ENCODE measurements at places on chromosomes 7 and 10.

DNA sequence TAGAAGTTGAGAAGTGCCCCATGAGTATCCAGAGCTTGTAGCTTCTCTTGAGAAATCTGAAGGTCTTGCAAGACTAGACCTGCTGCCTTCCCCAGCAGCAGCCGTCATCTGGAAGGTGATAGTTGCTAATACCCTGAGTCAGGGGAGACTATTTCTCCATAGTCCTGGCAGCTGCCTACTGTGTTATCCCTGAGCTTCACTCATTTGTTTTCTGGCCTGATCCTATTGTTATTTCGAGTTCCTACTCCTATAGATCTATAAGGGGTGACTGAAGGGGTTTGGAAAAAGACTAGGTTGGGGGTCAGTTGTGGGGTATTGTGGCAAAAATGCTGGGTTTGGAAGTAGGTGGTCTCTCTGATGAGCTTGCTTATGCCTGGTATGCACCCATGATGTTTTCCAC lies 297.8 kb downstream of the CNTNAP2 start:
- DNase-seq: no peak

DNA sequence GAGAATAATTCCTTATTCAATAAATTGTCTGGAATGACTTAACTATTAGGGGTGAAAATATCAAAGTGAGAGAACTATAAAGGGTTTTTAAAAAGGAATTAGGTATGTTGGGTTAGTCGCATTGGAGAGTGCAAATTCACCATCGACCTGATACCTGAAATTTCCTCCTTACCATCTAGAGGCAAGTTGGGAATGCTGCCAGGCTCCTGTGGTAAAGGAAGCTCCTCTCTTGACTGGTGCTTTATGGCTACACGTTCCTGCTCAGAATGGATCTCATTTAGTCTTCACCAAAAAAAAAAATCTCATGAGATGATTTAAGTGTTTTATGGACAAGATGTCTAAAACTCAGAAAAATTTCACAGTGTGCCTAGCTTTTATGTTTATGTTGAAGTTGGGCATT lies 129.8 kb downstream of the EGFR start:
- no peak for DNase-seq

- no peak for DNase-seq
These were observed 83.6 kb downstream of the KMT2E start for GRCh38 chr7:105097619-105098018.

GRCh38 chr10:30645340-30645827 lies 15.8 kb upstream of the LYZL2 start:
- no peak for DNase-seq

GRCh38 chr7:94436700-94437099 lies 42.0 kb downstream of the COL1A2 start:
- DNase-seq: no peak

DNA sequence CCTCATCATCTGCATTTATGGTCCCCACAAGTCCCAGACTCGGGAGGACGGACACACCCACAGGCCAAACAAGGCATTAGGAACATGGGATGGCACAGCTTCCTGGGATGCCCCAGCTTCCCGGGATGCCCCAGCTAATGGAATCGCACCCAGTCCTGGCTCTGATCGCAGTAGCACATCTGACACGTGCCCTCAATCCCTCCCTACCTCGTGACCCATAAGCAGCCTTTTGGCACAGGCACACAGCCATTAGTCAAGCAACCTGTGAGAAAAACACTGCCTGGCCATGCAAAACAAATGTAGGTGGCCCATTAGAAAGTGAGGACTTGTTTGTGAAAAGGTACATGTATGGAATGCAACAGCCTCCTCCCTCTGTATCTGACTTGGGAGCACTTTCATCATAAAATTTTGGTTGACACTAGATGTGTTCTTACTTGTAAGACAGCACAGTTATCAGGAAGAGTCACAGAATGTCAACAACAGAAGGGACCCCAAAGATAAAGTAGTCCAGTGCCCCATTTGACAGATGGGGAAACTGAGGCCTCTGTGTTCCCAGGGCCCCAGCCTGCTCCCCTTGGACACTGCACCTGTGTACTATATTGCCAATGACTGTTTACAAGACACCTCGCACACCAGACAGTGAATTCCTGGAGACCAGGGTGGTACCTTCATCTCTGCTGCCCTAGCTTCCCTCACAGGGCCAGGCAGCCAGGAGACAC lies 34.4 kb downstream of the DLG5 start:
- DNase-seq: no peak

- DNase-seq: no peak
These were observed 33.2 kb upstream of the VCL start for GRCh38 chr10:73964743-73965142.

DNA sequence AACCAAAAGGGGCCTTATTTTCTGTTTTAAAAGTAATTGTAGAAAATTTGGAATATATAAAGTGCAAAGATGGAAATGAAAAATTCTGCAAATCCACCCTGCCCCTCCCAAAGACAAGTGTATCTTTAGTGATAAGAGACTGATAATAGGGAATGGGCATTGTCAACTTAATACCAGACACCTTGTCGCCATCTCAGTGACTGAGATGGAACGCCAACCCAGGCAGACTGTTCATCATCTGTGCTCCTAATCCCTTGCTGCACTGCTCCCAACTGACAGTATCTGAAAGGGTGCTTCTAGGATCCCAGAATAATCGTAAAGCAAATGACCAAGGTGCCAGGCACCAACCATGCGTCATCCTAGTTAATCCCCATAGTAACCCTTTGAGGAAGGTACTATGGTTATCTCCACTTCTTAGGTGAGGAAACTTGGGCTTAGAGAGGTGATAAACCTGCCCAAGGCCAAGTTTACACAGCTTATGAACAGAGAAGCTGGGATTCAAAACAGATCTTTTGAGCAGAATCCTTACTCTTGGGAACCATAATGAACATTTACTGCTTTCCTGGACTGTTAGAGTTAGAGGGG lies 583.7 kb downstream of the GATA3 start:
- no peak for DNase-seq

GRCh38 chr10:98919899-98920298 lies 315.8 kb downstream of the HPSE2 start:
- DNase-seq: no peak

DNA sequence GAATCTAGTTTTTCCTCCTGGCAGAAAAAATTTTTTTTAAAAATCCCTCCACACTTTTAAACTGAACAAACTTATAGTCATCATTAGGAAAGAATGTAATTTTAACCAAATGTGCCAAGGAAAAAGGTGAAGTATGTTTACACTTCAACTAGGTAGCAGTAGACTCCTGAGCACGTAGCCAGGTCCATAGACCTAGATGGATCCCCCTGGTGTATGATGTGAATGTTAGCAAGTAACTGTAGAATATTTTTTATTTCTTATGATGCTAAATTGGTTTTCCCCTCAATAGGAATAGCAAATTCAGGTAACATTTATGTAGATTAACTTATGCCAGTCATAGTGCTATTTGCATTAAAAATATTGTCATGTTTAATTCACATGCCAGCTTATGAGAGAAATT lies 19.6 kb downstream of the CABCOCO1 start:
- no peak for DNase-seq

GRCh38 chr7:66837007-66837406 lies 84.0 kb upstream of the TMEM248 start:
- DNase-seq: no peak

DNA sequence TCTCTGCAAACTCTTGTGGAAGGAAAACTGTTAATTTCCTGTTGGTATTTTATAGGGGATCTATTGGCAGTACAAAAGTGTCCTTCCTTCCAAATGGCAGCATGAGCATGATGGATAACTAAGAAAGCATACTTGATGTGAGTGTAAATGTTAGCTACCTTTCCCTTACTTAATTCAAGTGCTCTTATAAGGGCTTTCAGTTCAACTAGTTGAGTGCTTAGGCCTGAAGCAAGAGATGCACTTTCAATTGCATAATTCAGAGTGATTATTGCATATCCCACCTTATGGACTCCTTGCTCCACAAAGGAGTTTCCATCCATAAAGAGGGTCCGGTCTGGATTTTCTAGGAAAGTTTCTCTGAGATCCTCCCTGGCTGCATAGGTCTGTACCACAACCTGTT lies 56.3 kb upstream of the CYP2C8 start:
- no peak for DNase-seq

- no peak for DNase-seq
These were observed 68.8 kb downstream of the PPP1R3C start for GRCh38 chr10:91564026-91564425.

DNA sequence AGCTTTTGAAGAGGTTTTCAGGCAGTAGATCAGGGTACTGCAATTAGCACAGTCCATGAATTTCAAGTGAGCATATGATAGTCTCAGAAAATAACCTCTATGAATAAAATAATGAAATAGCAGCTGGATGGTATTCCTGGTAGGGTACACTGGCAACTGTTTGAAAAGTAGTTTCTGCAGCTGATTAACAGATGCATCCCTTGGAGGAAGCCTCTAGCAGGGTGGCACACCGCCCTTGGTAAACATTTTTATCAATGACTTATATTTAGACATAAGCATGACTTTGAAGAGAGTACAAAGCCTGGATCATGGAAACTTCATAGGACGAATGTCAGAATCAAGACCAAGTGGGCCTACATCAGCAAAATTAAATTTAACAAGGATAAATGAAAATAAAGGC lies 26.8 kb downstream of the WNT16 start:
- no peak for DNase-seq

- no peak for DNase-seq
These were observed 69.6 kb upstream of the HPS1 start for GRCh38 chr10:98516352-98516751.

- no peak for DNase-seq
These were observed 174.8 kb downstream of the RTKN2 start for GRCh38 chr10:62093863-62094291.

- DNase-seq: no peak
These were observed 324.4 kb downstream of the BICC1 start for GRCh38 chr10:58836991-58837575.

DNA sequence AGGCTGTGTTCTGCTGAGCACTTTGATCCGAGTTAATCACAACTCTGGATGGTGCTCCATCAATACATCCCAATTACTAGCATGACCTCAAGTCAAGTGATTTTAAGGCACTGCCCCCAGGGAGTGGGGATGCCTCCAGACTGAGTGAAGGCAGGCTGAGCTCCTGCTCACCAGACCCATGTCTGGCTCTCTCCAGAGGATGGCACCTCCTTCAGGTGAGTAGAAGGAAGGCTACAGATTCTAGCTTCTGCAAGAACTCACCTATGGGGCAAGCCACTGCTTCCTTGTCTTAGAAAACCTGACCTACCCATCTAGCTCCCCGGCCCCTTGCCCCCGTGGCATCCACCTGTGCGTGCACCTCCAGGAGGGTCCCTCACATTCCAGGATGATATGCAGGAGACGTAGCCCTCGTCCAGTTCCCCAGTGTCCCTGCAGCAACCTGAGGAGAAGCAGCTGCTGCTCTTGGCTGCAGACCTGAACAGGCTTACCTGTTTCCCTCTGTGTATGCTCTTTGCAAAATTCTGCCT lies 390.3 kb downstream of the GRID1 start:
- no peak for DNase-seq

DNA sequence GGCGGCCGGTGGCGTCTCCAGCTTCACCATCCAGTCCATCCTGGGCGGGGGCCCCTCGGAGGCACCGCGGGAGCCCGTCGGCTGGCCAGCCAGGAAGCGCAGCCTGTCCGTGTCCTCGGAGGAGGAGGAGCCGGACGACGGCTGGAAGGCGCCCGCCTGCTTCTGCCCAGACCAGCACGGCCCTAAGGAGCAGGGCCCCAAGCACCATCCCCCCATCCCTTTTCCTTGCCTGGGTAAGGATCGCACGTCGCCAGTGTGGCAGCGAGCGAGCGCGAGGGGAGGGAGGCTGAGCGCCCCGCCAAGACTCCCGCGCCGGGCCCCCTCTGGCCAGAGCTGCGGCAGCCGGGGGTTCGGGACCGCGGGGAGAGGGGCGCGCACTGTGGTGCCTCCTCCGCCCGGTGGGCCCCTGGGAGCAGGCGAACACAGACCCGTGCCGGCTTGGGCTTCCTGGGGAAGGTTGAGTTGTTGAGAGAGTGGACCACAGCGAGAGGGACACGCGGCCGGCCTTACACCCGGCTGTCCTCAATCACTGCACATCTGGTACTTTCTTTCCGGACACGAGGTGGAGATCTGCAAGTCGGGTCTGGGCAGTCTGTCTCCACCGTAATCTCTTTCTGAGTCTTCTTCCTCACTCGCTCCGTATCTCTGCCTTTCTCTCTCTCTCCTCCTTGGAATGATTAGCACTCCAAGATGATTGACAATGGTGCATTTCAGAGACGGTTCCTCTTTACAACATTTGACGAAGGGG lies 652 bp downstream of the HMX2 start:
- no peak for DNase-seq

GRCh38 chr7:37256631-37257030 lies 192.0 kb downstream of the ELMO1 start:
- no peak for DNase-seq

- DNase-seq: no peak
These were observed 203.3 kb upstream of the ZMIZ1 start for GRCh38 chr10:78865538-78865875.

DNA sequence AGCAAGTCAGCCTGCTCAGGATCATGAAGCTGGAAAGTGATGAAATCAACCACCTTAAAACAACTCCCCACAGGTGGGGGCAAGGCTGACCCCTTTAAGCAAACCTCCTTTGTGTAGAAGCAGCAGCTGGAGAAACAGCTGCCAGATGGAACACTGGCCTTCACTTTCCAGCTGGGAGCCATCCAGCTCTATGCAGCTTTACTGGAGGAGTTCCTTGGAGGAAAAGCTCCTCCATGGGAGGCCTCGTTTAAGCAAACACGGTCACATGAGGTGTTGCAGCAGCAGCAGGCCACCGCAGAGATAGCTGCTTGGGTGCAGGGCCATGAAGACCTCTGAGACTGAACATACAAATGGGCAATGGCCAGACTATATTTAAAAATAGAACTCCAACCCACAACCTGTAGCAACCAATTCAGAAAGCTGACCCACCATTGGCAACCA lies 13.0 kb upstream of the DLG5 start:
- DNase-seq: no peak

DNA sequence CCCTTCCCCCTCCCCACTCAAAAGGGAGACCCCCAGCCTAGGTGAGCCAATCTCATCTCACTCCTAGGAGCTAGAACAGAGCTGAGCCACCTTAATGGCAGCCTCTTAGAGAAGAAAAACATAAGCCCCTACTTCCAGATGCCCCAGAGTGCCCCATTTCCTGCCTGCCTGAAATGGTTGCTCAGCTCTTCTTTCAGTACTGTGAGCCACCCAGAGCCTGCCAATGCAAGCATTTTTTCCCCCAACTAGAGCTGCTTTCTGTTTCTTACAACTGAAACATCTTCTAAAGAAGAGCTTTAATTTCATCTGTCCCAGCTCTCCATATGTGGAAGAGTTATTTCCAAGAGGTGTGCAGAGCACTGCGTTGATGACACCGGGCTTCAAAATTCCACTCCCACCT lies 136.7 kb downstream of the PLPP4 start:
- DNase-seq: no peak

All from stimulated activated CD8-positive, alpha-beta memory T cell treated with anti-CD3 and anti-CD28 coated beads, Interleukin-12 subunit alpha, Interleukin-12 subunit beta, amount 100 ng/mL, for 1 hour (primary cell).